ENCODE measurements at places on chromosomes 4 and X.

DNA sequence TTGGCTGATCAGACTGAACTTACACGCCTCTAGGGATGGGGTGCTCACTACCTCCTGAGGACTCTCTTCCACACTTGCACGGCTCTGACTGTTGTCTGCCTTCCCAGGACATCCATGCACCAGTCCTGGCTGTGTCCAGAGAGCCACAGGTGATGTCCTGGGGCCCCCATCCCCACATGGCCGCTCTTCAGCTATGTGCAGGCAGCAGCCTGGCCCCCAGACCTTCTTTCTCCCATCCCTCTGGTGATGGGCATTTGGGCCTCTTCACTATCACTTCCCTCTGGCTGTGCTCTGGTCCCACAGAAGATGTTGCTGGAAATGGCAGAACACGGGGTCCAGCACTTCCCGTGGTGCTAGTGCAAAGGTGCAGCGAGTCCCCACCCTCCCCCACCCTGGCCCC lies 40.9 kb upstream of the HMX1 start:
- DNase-seq: no peak

DNA sequence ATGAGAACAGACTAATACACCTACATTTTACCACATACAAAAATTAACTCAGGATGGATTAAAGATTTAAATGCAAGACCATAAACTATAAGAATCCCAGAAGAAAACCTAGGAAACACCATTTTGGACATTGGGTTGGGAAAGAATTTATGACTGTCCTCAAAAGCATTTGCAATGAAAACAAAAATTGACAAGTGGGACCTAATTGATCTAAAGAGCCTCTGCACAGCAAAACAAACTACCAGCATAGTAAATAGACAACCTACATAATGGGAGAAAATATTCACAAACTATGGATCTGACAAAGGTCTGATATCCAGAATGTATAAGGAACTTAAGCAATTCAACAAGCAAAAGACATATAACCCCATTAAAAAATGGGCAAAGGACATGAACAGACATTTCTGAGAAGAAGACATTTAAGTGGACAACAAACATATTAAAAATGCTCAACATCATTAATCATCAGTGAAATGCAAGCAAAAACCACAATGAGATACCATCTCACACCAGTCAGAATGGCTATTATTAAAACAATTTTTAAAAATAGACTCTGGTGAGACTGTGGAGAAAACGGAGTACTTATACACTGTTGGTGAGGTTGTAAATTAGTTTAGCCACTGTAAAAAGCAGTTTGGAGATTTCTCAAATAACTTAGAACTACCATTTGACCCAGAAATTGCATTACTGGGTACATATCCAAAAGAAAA lies 221.7 kb upstream of the DIPK2B start:
- DNase-seq: no peak

- no peak for DNase-seq
These were observed 50.0 kb downstream of the GALNT7 start for GRCh38 chr4:173218411-173219125.

- DNase-seq: no peak
These were observed 121.0 kb downstream of the PCDH19 start for GRCh38 chrX:100289066-100289558.

DNA sequence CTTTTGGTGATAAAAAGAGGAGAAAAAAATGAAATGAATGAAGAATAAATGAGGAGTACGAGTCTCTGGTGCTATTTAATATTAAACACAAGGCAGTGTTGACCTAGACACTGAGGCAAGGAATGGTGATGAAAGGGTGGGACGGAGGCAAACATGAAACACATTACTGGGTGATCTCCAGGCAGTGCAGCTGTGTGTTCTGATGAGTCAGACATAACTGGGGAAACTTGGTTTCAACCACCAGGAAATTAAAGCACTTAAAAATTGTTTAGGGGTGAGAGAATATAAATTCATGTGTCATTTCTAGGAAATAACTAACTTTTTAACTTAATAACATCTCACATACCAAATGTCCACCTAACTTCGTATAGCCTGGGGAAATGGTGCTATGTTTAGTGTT lies 19.7 kb upstream of the CXCL6 start:
- no peak for DNase-seq

DNA sequence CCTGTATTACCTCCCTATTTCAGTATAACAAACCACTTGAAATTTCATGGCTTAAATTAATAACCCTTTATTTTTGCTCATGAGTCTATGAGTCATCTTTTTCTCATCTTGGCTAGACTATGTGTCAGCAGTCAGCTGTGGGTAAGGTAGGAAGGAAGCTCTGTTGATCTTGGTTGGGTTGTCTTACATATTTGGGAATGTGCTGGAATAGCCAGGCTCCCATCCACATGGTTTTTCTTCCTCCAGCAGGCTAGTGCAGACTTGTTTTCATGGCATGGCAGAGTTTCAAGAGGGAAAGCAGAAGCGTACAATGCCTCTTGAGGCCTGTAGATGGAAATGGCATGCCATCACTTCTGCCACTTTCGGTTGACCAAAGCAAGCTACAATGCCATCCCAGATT lies 89.7 kb downstream of the LINC00632 start:
- no peak for DNase-seq

DNA sequence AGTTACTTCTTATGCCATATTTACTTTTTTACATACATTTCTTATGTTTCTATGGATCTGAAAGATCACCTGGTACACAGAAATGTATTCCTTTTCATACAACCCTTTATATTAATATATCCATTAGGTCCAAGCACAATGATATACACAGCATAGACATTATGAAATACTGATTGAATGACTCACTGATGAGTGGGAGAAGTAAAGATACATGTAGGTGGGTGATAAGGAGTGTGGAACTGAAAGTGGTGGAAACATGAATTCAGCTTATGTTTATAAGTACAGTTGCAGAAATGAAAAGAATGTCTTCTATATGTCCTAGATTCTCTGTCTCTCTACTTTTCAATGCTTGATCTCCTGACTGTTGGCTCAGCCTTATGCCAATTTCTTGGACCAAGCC lies 87.9 kb downstream of the YIPF7 start:
- DNase-seq: no peak

GRCh38 chrX:133056341-133056740 lies 40.6 kb downstream of the USP26 start:
- no peak for DNase-seq

DNA sequence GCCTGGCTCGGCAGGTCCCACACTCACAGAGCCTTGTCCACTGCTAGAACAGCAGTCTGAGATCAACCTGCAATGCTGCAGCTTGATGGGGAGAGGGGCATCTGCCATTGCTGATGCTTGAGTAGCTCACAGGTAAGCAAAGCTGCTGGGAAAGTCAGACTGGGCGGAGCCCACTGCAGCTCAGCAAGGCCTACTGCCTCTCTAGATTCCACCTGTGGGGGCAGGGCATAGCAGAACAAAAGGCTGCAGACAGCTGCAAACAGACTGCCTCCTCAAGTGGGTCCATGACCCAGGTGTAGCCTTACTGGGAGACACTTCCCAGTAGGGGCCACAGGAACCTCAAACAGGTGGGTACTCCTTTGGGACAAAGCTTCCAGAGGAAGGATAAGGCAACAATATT lies 110.6 kb upstream of the ADAMTS3 start:
- no peak for DNase-seq

DNA sequence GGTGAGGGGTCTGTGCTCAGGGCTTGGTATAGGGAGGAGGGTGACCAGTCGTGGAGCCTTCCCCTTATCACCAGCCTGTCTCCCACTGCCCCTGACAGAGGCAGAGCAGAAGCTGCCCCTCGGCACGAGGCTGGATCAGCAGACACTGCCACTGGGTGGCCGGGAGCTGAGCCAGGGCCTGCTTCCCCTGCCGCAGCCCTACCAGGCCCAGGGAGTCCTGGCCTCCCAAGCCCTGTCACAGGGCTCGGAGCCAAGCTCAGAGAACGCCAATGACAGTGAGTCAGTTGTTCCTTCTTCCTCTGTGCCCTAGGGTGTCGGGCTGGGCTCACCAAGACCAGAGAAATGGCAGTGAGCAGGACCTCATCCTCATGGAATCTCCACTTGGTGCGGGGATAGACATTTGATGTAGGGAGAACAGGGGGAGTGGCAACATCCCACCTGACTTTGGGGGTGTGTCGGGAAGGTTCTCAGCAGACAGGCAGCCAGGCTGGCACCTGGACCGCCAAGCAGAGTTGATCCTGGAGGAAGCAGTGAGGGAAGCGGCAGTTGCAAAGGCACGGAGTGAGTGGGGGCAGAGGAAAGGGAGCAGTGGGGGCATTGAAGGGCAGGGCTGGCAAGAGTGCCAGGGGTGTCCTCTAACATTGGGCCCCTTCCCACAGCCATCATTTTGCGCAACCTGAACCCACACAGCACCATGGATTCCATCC lies 14.3 kb upstream of the UBA1 start:
- DNase-seq: no peak

DNA sequence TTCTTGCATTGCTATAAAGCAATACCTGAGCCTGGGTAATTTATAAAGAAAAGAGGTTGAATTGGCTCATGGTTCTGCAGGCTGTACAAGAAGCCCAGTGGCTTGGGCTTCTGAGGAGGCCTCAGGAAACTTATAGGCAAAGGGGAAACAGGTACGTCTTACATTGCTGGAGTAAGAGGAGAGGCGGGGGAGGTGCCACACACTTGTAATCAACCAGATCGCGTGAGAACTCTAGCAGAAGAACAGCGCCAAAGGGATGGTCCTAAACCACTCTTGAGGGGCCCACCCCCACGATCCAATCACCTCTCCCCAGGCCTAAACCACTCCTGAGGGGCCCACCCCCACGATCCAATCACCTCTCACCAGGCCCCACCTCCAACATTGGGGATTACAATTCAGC lies 50.6 kb upstream of the SHOX start:
- no peak for DNase-seq
